ENCODE measurements at places on chromosomes 12 and 14.

DNA sequence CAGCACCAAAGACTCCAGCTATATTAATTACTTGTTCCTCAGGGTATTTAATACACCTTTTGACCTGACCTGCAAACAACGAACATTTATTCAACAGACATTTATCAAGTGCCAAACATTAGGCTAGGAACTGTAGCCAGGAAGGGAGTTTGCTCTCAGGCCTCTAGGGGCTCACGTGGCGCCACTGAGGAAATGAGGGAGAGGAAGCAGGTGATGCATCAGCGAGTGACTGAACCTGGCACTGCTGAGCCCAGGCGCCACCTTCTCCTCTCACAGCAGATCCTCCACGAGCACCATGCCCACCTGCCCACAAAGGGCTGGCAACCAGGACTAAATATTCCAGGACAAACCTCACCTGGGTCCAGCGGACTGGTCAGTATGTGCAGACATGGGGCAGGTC, 50.2 kb downstream of the SETD3 start:
- DNase-seq = no peak

- DNase-seq = no peak
Measured at GRCh38 chr14:58566979-58567378, 70.8 kb upstream of the DACT1 start.

DNA sequence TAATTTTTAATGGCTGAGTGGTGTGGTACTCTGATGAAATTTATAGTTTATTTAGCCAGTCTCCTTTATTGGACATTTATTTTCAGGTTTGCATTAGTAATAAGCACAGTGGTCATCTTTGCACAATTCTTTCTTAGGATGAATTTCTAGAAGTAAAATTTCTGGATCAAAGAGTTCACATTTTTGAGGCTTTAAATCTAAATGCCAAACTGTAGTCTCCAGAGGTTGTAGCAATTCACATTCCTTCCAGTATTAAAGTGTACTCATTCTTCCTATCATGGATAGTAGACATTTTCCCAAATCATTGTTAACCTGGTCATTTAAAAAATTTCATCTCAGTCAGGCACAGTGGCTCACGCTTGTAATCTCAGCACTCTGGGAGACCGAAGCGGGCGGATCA, 24.8 kb downstream of the SLC39A9 start:
- DNase-seq = no peak

- no peak for DNase-seq
Measured at GRCh38 chr12:28603801-28604200, 413.5 kb downstream of the CCDC91 start.

- no peak for DNase-seq
Measured at GRCh38 chr14:60736494-60736893, 1.9 kb downstream of the MNAT1 start.

DNA sequence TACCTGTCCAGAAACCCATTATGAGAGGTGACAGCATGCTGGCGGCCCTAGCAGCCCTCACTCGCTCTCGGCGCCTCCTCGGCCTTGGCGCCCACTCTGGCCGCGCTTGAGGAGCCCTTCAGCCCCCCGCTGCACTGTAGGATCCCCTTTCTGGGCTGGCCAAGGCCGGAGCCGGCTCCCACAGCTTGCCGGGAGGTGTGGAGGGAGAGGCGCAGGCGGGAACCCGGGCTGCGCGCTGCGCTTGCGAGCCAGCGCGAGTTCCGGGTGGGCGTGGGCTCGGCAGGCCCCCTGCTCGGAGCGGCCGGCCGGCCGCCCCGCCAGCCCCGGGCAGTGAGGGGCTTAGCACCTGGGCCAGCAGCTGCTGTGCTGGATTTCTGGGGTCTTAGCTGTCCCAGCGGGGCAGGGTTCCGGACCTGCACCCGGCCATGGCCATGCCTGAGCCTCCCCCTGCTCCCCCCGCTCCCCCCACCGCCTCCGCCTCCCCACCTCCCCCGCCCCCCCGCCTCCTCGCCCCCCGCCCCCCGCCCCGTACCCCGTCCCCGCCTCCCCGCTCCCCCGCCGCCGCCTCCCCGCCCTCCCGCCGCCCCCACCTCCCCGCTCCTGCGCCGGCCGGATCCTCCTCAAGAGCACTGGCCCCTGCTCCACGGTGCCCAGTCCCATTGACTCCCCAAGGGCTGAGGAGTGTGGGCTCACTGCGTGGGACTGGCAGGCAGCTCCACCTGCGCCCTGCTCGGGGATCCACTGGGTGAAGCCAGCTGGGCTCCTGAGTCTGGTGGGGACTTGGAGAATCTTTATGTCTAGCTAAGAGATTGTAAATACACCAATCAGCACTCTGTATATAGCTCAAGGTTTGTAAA, 163.1 kb downstream of the KLHL28 start:
- no peak for DNase-seq

- no peak for DNase-seq
Measured at GRCh38 chr12:45613296-45613695, 116.2 kb upstream of the ARID2 start.

GRCh38 chr12:40587421-40587820, 104.8 kb upstream of the CNTN1 start:
- DNase-seq = no peak

- DNase-seq = no peak
Measured at GRCh38 chr12:74608231-74608775, 70.7 kb downstream of the ATXN7L3B start.

- no peak for DNase-seq
Measured at GRCh38 chr12:53751336-53752191, at the start of gene CISTR. Gene CISTR (minus strand): TSS chr12:53751979.

- DNase-seq = no peak
Measured at GRCh38 chr12:69497308-69498026, 27.3 kb downstream of the FRS2 start.

GRCh38 chr14:55843718-55844403, 263.9 kb downstream of the KTN1 start:
- DNase-seq = no peak
